ENCODE measurements at places on chromosomes 2 and 18. TPM values are rescaled to one million over a fixed set of nuclear protein-coding genes. Genes with fewer than 3 reads are reported as not detected.

DPYSL5 gene
- 1.3 TPM for total RNA-seq

GRCh38 chr2:75614162-75614651 lies 32.4 kb upstream of the MRPL19 start:
- no peak for DNase-seq

TXNL1 gene
- 73.7 TPM for total RNA-seq

FIGN gene
- 1.8 TPM for total RNA-seq

DNA sequence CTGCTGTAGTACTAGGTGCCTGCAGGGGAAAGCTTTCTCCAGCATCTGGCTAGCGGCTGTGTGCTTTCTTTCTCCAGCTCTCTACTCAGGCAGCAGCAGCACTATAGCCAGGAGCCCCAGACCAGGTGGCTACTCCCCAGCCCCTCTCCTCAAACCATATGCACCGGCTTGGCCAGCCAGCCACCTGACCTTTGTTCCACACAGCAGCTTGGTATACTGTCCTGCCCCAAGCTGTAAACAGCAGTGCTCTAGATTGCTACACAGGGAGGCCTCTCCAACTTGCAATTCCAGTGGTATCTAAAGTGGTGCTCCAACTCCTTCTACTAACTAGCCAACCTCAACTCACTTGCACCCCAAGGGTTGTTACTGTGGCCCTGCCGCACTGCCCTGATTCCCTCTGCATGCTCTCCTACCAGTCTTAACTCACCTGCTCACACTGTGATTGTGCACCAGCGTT lies 19.6 kb downstream of the LDAH start:
- DNase-seq: no peak

Measured in kidney epithelial cell (primary cell).